ENCODE measurements at places on chromosomes 6 and 20. TPM values are rescaled to one million over a fixed set of nuclear protein-coding genes. Genes with fewer than 3 reads are reported as not detected.

Gene CCDC167
- 73.1 TPM for total RNA-seq

Gene TAF4
- total RNA-seq, result 35.1 TPM

Gene UST
- 5.5 TPM for total RNA-seq

Gene NKX2-4
- not detected for total RNA-seq

Gene NRSN1
- total RNA-seq, result 0.54 TPM

Gene IL17F
- not detected for total RNA-seq

Gene TSHZ2
- 8.5 TPM for total RNA-seq

Gene PKHD1
- total RNA-seq, result 0.25 TPM

Gene MCCD1
- not detected for total RNA-seq

Gene MOG
- not detected for total RNA-seq

Gene PGBD1
- 13.6 TPM for total RNA-seq
